ENCODE measurements at places on chromosomes 5 and 9. TPM values are rescaled to one million over a fixed set of nuclear protein-coding genes. Genes with fewer than 3 reads are reported as not detected.

Gene WNT8A
- total RNA-seq: not detected

Gene BNC2
- total RNA-seq: 53.3 TPM

Gene CD180
- total RNA-seq: 0.09 TPM

Gene TEX48
- not detected for total RNA-seq

Gene ANXA2R
- total RNA-seq: 3.4 TPM

Gene SLC1A3
- total RNA-seq: 3.7 TPM

Gene GHR
- 4.3 TPM for total RNA-seq

Gene NFIL3
- 18.8 TPM for total RNA-seq

Gene SH3PXD2B
- 46.7 TPM for total RNA-seq

Gene PJA2
- total RNA-seq: 124 TPM

Gene GABRA6
- not detected for total RNA-seq

Gene IRX4
- total RNA-seq: not detected

Gene BTNL8
- total RNA-seq: not detected

Gene RNF183
- total RNA-seq: not detected

Gene NR6A1
- total RNA-seq: 1.2 TPM

Gene HRCT1
- total RNA-seq: 0.81 TPM

Gene DNM1
- total RNA-seq: 28.0 TPM

Gene SPOCK1
- total RNA-seq: 174 TPM

Gene PCDHGB3
- total RNA-seq: 9.6 TPM

Gene PIGO
- 8.9 TPM for total RNA-seq

Gene SNCB
- not detected for total RNA-seq

Gene PDCD1LG2
- 10.9 TPM for total RNA-seq

Gene CCNO
- total RNA-seq: 0.18 TPM

Gene GABRA1
- not detected for total RNA-seq

Gene C5orf46
- not detected for total RNA-seq

Gene RFX3
- 0.98 TPM for total RNA-seq

Gene CD274
- total RNA-seq: 0.33 TPM

Gene MARCOL
- not detected for total RNA-seq

Gene C9orf50
- total RNA-seq: not detected

Gene TXNDC8
- not detected for total RNA-seq

Gene SLC23A1
- not detected for total RNA-seq

Gene BARX1
- 0.09 TPM for total RNA-seq

Gene SLC34A3
- not detected for total RNA-seq

Gene SPATA31D4
- not detected for total RNA-seq

Gene MINAR2
- total RNA-seq: not detected

Gene STXBP1
- total RNA-seq: 40.6 TPM

Gene IFNA21
- not detected for total RNA-seq

Gene RASGRF2
- total RNA-seq: 3.3 TPM

Gene NXNL2
- total RNA-seq: 0.74 TPM

All from fibroblast of the aortic adventitia (primary cell).